ENCODE measurements at places on chromosomes 5 and 9.

DNA sequence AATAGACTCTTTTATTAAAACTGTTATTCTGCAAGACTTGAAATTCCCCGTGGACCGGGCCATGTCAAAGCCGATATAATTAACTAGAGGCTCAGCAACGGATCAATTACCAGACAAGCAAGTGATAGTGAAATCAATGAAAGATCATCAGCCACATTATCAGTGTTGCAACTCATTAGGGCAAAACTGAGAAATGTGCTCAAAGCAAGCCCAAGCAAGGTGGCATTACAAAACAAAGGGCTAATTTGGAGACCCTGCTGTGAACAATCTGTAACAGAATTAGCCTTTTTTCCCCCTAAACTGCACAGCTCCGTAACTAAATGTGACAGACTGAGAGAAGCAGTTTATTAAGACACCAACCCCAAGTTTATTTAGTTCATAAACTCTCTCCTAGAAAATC lies 140.3 kb downstream of the BNC2 start:
- peak; percentile 68 for DNase-seq

DNA sequence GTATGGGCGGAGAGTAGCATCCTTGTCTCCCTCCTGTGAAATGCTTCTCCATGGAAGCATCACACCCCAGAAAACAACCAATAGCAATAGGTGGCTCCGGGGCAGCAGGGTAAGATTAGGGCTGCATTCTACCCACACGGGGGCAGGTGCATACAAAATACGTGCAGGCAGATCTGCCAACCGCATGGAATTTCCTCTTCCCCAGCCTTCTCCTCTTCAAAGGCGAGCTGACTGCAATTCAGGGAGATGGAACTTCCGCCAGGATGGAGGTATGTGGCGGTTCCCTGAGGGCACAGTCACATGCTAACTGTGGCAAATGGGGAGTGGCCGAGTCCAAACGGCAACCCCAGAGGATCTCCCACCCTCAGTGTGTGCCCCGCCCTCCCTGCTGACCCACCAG lies 81.5 kb downstream of the LMNB1 start:
- DNase-seq: no peak

- no peak for DNase-seq
Observed at GRCh38 chr9:134669399-134669955, 27.9 kb downstream of the COL5A1 start.

- DNase-seq: peak; percentile 28
Observed at GRCh38 chr5:120852222-120852860, 388.2 kb downstream of the PRR16 start.

DNA sequence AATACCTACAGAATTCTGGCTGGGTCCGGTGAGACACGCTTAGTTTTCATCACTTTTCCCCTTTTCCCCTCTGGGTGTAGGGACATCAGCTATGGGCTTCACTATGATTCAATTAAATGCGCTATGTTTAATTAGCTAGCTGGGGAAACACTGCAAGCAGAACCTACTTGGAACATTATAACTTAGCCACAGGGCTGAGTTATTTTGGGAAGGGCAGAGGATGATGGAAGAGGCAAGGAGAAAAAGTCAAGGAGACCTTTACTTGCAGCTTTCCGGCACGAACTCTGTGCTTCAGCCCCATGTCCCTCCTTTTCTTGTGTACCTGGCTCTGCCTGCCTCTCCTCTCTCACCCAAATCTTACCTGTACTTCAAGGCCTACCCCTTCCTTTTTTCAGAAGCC lies 62.8 kb downstream of the KIF4B start:
- DNase-seq: no peak
